ENCODE measurements at places on chromosomes 7 and 10. TPM values are rescaled to one million over a fixed set of nuclear protein-coding genes. Genes with fewer than 3 reads are reported as not detected.

- no peak for DNase-seq
These were observed 139.8 kb upstream of the RSU1 start for GRCh38 chr10:16957038-16957437.

The LLCFC1 gene
- not detected for total RNA-seq

DNA sequence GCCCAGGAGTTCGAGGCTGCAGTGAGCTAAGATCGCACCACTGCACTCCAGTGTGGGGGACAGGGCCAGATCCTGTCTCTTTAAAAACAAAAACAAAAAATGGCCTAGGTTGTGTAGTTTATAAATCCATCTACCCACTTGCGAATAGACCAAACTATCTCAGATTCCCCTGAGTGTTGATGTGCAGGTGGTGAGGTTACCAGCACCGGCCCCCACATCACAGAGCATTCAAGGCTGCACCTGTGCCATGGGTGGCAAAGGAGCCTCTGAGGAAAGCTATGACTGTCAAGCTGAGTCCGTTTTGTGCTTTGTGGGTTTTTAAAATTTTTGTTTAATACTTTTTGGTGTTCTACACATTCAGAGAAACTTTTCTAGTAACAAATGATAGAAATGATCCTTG is 30.8 kb upstream of the CACUL1 start:
- no peak for DNase-seq

DNA sequence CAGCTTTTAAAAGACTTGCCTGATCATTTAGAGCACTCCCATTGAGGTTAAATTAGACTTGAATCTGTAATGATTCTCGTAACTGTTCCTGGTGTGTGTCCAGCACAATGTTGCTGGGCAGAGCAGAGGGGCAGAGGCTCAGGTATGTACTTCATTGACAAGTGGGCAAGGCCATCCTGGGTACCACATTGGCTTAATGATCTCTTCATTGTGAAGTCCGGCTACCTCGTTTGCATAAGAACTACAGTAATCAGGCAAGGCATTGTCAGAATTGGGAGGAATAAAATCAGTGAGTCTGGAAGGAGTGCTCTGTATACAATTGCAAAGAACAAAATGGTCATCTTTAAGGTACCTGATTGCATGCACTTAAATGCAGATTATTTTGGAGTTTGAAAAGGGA is 6.1 kb downstream of the RPS24 start:
- no peak for DNase-seq

GRCh38 chr10:49024484-49024883 is 84.8 kb upstream of the LRRC18 start:
- no peak for DNase-seq

The FIGNL1 gene
- total RNA-seq: 23.3 TPM

The AGR2 gene
- 18.6 TPM for total RNA-seq

The HOXA5 gene
- 34.2 TPM for total RNA-seq

The HKDC1 gene
- total RNA-seq: 51.7 TPM

DNA sequence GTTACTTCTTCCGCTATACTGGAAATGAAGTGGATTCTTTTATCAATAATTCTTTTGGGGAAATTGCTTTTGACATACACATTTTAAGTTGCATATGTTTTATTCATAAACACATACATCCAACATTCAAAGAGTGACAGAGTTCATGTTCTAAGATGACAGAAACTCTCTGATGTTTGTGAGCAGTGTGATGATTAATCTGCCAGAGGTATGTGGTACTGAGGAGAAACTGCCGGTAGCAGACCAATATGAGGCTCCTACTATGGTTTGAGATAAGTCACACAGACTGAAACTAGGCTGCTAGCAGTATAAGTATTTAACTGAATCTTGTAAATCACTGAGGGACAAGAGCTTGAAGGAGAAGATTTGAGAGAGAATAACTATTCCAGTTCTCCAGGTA is 524.1 kb upstream of the SEMA3D start:
- no peak for DNase-seq

The H2BK1 gene
- total RNA-seq: not detected

- no peak for DNase-seq
These were observed 157.4 kb downstream of the SKIDA1 start for GRCh38 chr10:21368022-21368582.

DNA sequence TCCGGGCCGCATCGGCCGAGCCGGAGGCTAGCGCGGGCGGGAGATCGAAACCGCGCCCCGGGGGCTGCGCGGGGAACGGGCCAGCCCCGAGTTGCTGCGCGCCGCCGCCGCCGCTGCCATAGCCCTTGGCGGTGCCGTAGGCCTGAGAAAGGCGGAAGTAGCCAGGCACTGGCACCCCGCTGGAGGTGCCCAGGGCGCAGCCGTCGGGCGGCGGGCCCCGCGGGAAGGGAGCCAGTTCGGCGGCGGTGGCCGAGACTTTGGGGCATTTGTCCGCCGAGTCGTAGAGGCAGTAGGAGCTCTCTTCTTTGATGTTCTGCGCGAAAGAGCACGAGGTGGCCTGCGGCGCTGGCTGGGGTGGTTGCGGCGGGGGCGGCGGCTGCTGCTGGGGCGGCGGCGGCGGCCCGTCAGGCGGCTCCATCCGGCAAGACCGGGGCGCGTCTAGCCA is 587 bp downstream of the HOXA10 start:
- DNase-seq: no peak

- DNase-seq: no peak
These were observed 21.3 kb upstream of the TMEM236 start for GRCh38 chr10:17730667-17731066.

GRCh38 chr7:73515178-73515577 is 6.9 kb downstream of the BAZ1B start:
- DNase-seq: no peak

DNA sequence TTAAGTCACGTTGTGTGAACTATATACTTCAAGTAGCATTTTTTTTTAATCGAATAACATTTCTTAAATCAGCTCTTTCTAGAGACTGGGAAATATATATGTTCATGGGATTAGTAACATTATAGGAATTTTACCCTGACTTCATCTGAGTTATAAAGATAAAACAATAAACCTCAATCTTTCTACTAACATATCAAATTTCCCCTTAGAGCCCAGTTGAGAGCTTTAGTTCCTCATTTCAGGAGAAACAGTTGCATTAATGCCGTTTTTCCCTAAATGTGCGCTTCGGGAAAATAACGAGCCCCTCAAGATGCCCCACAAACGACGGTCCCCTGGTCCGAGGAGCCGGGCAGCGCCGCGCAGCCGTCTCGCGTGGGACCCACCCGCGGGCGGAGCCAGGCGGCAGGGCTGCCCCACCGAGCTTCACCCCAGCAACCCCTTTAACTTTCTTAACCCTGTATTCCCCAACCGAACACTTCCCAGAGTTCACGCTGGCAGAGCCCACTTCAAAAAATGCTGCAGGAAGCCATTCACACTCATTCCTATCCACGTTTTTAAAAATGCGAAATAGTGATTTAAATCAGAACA is 152.5 kb upstream of the YAE1 start:
- no peak for DNase-seq

DNA sequence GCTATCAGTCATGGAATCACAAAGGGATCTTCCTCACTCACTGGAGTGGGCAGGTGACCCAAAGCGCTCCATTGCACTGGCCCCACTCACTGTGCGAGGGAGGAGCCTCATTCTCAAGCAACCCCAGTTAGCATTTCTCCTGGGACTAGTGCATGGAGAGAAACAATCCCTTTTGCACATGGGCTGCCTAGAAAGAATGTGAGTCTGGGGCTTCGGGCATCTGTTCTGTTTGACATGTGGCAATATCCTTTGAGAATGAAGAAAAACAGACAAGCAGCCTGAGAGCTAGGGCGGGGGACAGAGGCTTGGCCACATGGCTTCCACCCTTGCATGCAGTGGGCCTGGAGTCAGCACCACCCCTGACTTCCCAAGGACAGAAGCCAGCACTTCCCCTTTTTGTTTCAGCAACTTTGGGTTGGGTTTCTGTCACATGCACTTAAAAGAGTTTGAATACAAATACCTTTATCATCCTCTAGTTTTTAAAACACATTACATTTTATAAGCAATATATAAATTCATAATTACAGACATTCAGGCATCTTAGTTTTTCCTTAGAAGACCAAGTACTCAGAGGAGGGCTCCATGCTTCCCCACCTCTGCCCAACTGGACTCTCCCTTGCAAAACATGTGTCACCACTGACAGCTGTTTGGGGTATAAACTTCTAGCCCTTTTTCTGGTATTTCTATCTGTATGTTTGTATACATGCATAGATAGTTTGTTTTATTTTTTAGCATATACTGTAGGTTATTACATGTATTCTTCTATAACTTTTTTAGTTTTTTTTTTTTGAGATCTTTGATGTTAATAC is 73.8 kb downstream of the RBM20 start:
- DNase-seq: no peak

DNA sequence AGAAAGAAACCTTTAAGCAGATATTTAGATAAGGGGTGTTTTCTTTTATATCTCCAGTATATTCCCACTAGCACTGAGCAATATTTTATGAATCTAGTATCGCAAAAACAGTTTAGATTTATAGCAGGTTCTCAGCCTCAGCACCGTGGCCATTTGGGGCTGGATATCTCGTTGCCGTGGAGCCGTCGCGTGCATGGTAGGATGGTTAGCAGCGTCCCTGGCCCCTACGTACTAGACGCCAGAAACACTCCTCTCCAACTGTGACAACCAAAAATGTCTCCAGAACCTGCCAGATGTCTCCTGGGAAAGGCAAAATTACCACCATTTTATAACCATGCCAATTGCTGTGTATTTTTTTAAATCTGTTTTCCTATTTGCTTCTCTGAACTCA is 172.9 kb downstream of the CACNB2 start:
- no peak for DNase-seq

DNA sequence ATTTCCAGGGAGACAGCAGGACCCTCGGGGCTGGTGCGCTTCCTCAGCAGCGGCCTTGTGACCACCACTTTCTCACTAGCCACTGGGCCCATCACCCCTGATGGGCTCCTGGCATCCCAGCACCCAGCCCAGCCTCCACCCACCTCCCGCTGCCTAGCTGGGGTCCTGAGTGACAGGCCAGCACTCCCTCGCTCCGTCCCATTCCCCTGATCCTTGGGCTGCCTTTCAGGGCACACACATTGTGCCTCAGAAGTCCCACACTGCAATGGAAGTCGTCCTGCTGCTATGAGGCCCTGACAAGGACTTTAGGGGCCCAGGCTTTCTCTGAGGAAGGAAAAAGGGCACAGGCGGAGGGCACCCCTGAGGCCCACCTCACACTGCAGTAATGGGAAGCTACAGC is 12.4 kb downstream of the CAMK2B start:
- DNase-seq: no peak

GRCh38 chr10:61705022-61705613 is 42.4 kb downstream of the CABCOCO1 start:
- peak; percentile 13 for DNase-seq

All from renal cortical epithelial cell (primary cell).